Psoas muscle (tissue), 8 donors: ENCODE measurements at places on chromosomes 13 and 19. TPM values are rescaled to one million over a fixed set of nuclear protein-coding genes. Genes with fewer than 3 reads are reported as not detected.
A peak's percentile ranks its signal among the peaks of the same experiment; 100 is the strongest.

DNA sequence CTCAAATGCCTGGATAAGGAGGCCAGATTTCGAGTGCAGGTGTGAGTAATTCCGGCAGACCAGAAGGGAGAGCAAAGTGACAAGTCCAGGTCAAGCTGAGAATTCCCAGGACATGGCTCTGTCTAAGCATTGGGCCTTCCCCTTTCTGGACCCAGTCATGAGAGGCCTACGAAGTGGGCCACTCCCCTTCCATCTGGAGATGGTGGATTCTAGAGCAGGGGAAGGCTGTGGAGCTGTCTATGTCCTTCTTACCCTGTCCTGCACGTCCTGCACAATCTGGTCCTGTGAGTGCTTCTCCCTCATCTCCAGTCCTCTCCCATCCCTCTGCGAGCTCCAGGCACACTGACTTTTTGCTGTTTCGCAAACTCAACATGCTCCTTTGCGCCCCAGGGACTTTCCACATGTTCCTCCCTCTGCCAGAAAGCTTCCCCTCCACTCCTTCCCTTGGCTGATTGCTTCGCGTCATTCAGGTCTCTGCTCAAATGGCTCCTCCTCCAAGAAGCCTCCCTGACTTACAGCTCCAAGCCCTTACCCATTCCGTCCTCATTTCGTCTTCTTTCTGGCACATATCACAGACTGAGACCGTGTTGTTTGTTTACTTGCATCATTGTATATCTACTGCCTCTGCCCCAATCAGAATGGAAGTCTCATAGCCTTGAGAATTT lies 193.2 kb downstream of the URI1 start:
- DNase-seq, result no peak

GRCh38 chr13:88623150-88623549 lies 952.0 kb downstream of the SLITRK5 start:
- DNase-seq, result no peak

- DNase-seq, result no peak
These were observed 201.0 kb upstream of the ZNF536 start for GRCh38 chr19:30171138-30171635.

- DNase-seq, result no peak
These were observed 44.3 kb downstream of the SERP2 start for GRCh38 chr13:44417876-44418275.

DNA sequence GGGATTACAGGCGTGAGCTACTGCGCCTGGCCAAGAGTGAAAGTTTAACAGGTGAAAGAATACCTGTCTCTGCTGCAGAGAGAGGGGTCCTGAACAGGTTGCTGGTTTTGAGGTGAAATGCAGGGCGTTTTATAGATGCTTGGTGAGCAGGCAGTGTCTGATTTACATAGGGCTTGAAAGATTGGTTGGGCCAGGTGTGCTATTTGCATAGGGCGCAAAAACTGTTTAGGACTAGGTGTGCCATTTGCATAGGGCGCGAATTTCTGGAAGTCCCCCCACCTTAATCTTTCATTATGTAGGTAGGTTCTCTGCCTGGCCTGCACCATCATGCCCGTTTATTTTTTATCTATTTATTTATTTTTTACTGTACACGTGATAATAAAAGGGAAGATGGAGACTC lies 4.5 kb upstream of the NDUFB7 start:
- DNase-seq, result no peak

DNA sequence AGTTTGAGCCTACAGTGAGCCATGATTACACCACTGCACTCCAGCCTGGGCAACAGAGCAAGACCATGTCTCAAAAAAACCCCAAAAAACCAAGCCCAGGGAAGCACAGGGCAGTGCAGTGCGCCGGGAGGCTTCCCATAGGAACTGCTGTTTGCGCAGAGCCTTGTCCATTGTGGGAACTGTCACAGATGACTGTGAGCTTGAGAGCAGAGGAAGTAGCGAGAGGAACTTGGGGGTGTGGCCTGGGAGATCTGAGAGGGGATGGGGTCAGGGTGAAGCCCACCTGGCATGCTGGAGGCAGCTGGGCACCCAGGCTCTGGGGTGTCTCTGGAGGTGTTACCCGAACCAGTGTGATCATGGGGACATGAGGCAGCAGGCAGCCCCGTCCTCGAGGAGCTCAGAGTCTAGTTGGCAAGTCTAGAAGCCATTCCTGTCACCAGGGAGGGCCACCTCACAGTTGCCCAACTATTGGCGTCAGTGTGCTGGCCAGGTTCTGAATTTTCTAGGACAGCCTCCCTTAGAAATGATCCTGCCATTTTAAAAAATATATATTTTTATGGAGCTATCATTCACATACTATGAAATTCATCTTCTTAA lies 10.4 kb downstream of the KDM4B start:
- no peak for DNase-seq

DNA sequence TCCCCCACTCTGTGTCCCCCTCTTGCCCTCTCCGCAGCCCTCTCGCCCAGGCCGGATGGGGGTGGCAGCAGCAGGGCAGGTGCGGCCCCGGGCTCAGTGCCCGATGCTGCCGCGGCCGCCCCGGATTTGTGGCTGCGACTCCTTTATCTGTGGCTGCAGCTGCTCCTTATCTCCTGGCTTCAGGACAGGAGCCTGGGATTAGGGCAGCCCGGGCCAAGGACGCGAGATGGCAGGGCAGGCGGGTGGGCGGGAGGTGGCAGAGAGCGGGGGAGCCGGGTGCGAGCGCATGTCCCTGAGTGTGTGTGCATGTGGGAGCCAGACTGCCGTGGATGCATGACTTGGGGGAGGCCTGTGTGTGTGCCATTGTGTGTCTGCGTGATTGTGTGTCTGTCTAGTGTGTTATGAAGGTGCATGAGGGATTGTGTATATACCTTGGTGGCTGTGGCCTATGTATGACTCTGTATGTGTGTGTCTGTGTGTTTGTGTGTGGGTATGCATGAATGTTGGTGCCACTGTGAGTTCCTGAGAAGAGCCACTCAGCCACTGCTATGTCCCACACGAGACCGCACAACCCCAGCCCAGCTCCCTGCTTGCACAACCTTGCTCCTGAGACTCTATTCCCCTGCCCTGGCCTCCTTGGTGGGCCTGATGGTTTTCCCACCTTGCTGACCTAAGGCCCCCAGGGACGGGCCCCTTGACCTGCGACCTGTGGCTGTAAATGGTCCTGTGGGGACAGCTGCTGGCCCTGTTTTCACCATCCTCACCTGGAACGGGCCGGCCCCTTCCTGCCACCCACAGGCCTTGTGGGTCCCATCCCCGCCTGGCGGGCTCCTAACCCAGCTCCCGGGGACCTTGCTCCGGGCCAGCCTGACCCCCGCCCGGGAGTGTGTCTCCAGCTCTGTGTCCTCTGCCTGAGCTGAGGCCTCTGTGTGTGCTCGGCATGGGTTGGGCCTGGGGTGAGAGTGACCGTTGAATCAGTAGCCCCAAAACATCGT lies 5.3 kb upstream of the NRTN start:
- no peak for DNase-seq

DNA sequence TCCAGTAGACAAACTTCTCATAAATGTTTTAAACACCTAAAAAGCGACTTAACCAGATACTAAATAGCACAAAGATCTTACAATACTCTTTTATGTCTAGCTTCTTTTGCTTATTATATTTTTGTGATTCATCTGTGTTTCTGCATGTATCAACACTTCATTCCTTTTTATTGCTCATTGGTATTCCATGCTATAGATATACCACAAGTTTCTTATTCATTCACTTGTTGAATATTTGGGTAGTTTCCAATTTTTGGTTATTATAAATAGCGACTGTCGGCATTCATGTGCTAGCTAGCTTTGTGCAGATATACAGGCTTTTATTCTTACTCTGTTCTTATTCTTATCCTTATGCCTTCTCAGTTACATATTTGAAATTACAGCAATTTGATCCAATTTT lies 50.0 kb upstream of the RGCC start:
- DNase-seq, result no peak

DNA sequence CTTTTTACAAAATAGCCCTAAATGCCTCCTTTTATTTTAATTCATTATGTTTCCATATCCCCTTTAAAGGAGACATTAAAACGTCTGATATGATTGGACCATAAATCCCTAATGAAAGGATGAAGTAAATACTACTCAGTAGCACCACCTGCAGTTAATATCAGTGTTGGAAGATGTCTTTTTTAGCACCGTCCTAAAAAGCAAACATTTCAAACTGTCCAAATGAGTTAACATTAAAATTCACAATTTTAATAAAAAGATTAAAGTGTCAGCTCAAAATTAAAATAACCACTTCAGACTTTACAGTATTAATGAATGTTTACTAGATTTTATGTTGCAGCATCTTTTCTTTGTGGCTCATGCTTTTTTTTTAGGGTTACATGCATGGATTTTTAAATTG lies 12.3 kb downstream of the ZNF507 start:
- DNase-seq, result no peak

- DNase-seq, result no peak
These were observed 63.1 kb upstream of the RANBP3 start for GRCh38 chr19:6041071-6041470.

GRCh38 chr13:52359534-52359933 lies 46.4 kb downstream of the THSD1 start:
- DNase-seq, result no peak

- DNase-seq, result peak; percentile 88
These were observed at the start of gene ZNF358 for GRCh38 chr19:7515645-7516151. TSS of gene ZNF358 (plus strand) at chr19:7516103. CDS start at chr19:7519243, 3,140 bp downstream.

- DNase-seq, result peak; percentile 51
These were observed 1.1 kb upstream of the MED26 start for GRCh38 chr19:16628984-16629691.

- no peak for DNase-seq
These were observed 216.4 kb downstream of the PCDH9 start for GRCh38 chr13:67013709-67014108.

DNA sequence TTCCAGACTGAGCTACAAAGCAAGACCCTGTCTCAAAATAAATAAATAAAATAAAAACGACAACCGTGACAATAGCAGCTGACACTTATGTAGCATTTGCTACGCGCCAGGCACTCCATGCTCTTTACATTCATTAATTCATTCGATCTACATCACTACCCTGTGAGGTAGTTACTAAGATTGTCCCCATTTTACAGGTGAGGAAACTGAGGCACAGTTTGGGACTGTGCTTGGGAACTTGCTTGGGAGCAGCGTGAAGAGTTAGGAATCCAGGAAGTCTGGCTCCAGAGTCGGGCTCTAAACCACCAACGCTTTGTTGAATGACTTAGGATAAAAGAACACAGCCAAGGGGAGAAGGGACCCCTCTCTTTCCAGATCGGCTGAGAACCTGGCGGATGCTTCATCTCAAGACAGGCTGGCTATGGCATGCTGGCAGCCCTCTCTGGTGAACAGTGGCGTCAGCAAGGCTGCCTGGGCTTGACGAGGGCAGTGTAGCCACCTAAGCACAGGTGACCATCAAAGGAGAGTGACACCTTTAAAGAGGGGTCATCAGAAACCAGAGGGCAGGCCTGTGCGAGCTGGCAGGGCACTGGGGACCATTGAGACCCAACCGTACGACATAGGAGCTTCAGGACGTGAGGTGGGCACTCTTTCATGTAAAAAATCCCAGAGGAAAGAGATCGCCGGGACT lies 591 bp downstream of the DOHH start:
- DNase-seq, result no peak

DNA sequence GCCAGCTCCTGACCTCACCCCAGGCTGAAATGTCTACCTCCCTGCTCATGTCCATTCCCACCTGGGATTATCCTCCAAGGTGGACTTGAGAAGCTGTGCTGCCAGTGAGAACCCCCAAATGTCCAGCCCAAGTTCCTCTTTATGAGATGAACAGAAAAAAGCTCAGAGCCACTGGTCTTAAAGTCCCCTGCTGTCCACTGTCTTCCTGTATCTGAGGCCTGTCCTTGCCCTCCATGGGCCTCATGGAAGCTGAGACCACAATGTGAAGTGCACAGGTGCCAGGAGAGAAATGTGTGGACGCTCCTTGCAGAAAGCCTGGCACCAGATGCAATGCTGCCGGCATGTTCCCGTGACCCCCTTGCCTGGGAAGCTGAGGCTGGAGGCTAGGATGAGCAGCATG lies 3.3 kb upstream of the AMER2 start:
- DNase-seq, result no peak

- no peak for DNase-seq
These were observed 180.8 kb upstream of the RFC3 start for GRCh38 chr13:33636955-33637670.

DNA sequence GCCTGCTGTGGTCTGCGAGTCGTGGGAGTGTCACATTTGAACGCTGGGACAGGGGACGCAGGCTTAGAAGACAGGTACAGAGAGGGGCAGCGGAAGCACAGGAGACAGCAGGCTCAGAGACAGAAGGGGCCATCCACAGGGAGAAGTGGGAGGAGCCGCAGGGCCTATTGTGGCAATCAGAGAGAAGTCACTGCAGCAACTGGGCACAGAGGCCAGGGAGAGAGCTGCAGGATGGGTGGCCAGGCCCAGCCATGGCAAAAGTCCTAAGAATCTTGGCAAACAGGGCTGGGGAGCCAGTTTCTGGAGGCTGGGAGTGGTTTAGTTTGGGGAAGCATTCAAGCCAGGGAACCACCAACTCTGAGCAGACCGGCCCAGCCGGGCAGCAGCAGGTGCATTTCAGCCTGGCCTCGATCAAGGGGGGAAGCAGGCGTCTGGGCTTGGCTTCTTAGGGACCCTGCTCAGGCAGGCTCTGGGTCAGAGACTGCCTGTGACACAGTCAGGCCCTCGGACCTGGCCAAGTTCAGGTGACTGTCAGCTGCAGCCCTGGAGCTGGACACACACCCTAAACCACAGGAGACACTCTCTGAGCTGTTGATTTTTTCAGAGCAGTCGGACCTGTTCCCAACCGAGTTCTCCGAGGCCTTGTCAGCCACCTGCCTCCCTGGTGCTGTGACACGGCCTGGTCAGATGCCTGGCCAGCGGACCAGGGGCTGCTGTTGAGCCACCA lies 11.8 kb downstream of the SH3GL1 start:
- DNase-seq, result peak; percentile 61

DNA sequence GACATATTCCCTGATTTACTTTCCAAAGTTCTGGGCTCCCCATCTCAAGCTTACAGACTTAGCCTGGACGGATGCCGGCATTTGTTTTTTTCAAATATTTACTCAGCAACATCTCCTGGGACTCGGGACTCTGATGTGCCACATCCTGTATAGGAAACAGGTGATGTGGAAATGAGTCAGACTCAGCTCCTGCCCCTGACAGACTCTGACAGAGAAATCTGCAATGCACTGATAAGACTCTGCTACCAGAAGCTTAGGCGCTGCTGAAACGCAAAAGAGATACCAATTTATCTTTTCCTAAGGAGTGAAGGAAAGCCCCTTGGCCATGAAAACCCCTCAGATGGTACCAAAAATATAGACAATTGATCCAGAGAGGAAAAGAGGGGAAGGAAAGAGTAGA lies 16.2 kb downstream of the LAIR2 start:
- DNase-seq, result no peak

- DNase-seq, result no peak
These were observed 233.0 kb upstream of the PRR20A start for GRCh38 chr13:56907766-56908165.

GRCh38 chr19:44540736-44541135 lies 11.3 kb upstream of the CEACAM20 start:
- DNase-seq, result no peak

- DNase-seq, result no peak
These were observed 22.9 kb upstream of the IGSF23 start for GRCh38 chr19:44590245-44591059.

GRCh38 chr13:20716951-20717350 lies 13.5 kb downstream of the IL17D start:
- DNase-seq, result peak; percentile 79

- DNase-seq, result peak; percentile 49
These were observed 22.5 kb upstream of the ZNF429 start for GRCh38 chr19:21482863-21483276.

The MEF2B gene
- total RNA-seq, result 0.65 TPM

The FPR1 gene
- 1.5 TPM for total RNA-seq

The METTL21C gene
- total RNA-seq, result 0.19 TPM

The CEACAM3 gene
- total RNA-seq, result not detected
